ENCODE measurements at places on chromosomes 16 and 17. TPM values are rescaled to one million over a fixed set of nuclear protein-coding genes. Genes with fewer than 3 reads are reported as not detected.

Gene P2RX1
- 0.60 TPM for total RNA-seq

Gene PRRT2
- 2.4 TPM for total RNA-seq

Gene TOP2A
- total RNA-seq, result 111 TPM

Gene CRHR1
- not detected for total RNA-seq

Gene RTN4RL1
- total RNA-seq, result 12.4 TPM

Gene SAMD14
- 6.0 TPM for total RNA-seq

Gene GNGT2
- not detected for total RNA-seq

Gene CALB2
- total RNA-seq, result 2.2 TPM

Gene C17orf113
- 3.7 TPM for total RNA-seq

Gene DOC2B
- 1.3 TPM for total RNA-seq

Gene OR2C1
- total RNA-seq, result 0.19 TPM

Gene RHBDL1
- 5.2 TPM for total RNA-seq

Gene HOXB3
- total RNA-seq, result 32.1 TPM

Gene TBC1D3E
- total RNA-seq, result not detected

Gene SPDYE4
- total RNA-seq, result not detected

Gene CACNG3
- not detected for total RNA-seq

Gene LHX1
- 1.8 TPM for total RNA-seq

Gene MYO15A
- 3.3 TPM for total RNA-seq

Measured in progenitor cell of endocrine pancreas (in vitro differentiated cells).